Upper lobe of left lung (tissue), 6 donors: ENCODE measurements at places on chromosomes 2 and 18. TPM values are rescaled to one million over a fixed set of nuclear protein-coding genes. Genes with fewer than 3 reads are reported as not detected.

GRCh38 chr2:64859312-64860212 lies 129.6 kb upstream of the SLC1A4 start:
- peak; percentile 97 for DNase-seq

DNA sequence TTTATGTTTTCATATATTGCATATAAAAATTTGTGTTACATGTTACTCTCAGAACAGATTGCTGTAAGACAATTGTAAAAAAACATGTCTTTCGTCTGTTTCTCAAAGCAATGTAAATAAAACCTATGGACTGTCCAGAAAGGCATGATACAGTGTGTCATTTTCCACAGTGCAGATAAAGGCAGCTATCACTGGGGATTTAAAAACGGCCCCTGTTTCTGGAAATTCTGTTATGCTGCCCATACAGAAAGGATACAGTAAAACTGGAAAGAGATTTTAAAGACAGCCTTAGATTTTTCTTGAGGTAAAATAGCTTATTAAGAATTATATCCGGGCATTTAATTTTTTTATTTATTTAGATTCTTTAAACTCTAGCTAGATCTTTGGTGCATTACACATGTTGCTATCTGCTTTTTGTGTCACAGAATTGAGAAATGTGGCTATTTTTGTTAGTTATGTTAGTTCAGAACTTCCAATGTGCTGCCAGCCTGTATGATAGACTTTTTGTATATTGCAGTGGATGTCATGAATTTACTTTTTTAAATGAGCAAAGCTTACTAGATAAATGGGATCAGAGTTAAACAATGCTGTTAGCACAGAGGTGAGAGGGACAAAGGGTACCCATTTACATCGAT lies 859 bp upstream of the INO80D start:
- DNase-seq, result no peak

GRCh38 chr2:68253219-68254068 lies 1.1 kb upstream of the PPP3R1 start:
- no peak for DNase-seq

DNA sequence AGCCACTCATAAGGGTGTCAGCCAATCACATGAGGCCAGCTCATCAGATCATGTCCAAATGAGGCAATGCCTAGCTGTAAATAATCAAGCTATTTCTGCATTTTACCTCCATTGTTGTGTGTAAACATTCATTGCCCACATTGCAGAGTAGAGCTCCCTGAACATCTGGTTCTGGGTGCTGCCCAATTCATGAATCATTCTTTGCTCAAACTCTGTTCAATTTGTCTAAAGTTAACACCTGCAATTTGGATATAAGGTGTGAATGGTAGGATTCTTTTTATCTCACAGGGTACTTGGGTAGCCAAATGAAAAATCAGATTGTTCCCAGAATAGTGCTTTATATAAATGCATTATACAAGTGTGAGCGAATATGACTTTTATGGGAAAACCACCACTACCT lies 345.5 kb upstream of the NT5C1B start:
- no peak for DNase-seq

GRCh38 chr2:71561441-71562267 lies 108.3 kb downstream of the DYSF start:
- no peak for DNase-seq

GRCh38 chr2:13524492-13524891 lies 807.8 kb downstream of the TRIB2 start:
- no peak for DNase-seq

GRCh38 chr2:152473151-152473857 lies 138.3 kb downstream of the FMNL2 start:
- DNase-seq, result no peak

GRCh38 chr18:12420821-12421421 lies 13.2 kb downstream of the PRELID3A start:
- peak; percentile 73 for DNase-seq

DNA sequence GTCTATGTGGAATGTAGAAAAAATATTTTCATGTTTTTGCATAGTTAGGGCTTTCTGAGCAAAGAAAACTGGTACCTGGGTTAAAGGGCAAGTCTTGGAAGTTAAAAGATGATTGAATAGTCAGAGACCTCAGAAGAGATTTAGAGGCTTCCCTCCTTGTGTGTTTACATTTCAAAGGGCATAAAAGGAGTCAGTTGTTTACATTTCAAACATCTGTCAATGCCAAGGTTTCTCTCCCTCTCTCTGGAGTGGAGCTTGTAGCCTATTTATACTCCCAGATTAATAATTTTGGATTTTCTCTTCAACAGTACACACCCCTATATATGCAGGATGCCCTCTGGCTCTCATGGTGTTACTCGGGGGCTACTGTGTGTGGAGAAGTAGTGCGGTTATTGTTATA lies 8.6 kb downstream of the M1AP start:
- no peak for DNase-seq

Gene ARHGAP15
- 24.2 TPM for total RNA-seq

Gene NEU2
- not detected for total RNA-seq

Gene DCC
- total RNA-seq, result 1.3 TPM

Gene FIGN
- total RNA-seq, result 4.2 TPM
